Posterior cingulate gyrus (tissue), 11 donors: ENCODE measurements at places on chromosomes 5 and 9.
A peak's percentile ranks its signal among the peaks of the same experiment; 100 is the strongest.

- DNase-seq, result no peak
Observed at GRCh38 chr5:13201022-13201421, 743.5 kb downstream of the DNAH5 start.

GRCh38 chr5:124528838-124529237, 217.6 kb downstream of the ZNF608 start:
- no peak for DNase-seq

- DNase-seq, result peak; percentile 86
Observed at GRCh38 chr5:87770601-87771121, 357.9 kb upstream of the CCNH start.

GRCh38 chr5:142800776-142801494, 30.8 kb downstream of the ARHGAP26 start:
- no peak for DNase-seq

GRCh38 chr9:20407013-20407412, 215.3 kb downstream of the MLLT3 start:
- DNase-seq, result no peak

GRCh38 chr5:76524101-76524835, 98.9 kb downstream of the F2RL2 start:
- DNase-seq, result no peak

DNA sequence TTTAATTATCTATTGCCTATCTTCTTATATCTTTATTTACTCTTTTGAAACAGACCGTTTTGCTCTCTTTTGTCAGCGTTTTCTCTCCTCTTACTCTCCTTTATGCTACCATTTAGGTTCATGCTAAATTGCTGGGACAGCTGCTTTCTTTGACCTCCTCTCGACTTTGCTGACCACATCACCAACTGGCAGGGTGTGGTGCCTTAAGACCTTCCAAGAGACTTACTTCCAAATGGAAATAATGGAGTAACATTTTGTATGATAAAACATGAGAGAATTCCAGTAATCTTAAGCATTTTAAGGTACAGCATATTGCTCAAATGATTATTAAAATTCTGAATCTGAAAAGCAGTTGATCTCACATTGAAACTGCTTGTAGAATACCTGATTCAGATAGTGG, 71.5 kb upstream of the MEF2C start:
- DNase-seq, result no peak

DNA sequence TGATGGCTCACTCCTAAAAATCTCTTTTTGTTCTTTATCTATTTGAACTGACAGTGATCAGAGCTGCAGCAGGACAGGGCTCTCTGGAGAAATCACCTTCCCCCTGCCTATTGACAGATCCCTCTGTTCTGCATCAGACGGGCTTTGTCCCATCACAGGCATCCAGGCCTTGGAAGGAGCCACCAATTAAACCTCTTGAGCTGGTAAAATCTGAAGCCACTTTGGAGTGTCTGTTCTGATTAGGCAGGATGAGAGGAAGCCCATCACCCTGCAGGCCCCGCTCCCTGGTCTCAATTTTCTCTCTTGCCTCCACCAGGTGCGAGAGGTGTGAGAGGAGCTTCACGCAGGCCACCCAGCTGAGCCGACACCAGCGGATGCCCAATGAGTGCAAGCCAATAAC, 97.7 kb downstream of the PRDM6 start:
- DNase-seq, result no peak

DNA sequence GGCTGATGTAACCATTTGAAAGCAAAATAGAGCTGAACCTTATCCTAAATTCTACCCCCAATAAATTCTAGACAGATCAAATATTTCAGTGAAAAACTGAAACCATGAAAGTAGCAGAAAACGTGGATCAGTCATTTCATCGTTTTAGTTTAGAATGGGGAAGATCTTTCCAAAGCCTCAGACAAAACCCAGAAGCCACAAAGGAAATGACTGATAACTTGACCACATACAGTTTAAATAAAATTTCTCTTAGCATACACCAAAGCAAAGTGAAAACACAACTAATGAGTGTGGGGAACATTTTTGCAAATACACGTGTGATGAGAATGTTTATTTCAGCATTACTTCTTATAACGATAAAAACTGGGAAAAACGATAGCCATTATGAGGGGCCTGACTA, 284.8 kb downstream of the ADGRV1 start:
- DNase-seq, result no peak

DNA sequence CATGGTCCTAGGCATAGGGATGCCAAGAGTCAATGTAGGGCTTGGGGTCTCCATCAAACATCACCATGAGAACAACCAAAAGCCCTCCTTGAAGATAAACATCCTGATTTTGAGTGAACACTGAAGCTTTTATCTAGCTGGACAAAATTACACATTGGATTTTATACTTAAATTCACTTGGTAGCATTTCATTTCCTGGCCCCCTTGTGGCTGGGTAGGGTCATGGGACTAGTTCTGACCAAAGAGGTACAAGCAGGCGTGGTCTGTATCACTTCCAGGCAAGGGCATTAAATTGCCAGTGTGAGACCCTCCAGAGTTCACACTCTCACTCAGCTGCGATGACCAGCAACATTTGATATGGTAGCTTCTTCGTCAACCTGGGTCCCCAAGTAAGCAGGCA, 320.3 kb downstream of the ACTL7B start:
- DNase-seq, result no peak

GRCh38 chr5:17004441-17005106, 68.5 kb upstream of the MYO10 start:
- DNase-seq, result no peak

DNA sequence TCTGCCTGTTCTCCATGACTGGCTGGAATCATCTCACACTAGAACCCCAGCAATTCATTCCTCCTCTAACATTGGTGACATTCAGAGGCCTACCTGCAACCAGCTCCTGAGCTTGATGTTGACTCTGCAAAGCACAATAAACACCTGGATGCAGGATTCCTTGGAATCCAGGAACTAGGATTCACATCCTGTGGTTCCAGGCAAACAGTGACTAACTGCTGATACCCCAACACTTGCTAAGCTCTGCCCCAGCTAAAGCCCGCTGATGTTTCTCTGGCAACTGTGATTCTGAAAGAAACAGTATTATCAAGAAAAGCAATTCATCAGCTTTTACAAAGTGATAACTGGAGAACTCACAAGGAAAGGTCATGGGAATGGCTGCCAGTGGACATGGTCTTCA, 29.2 kb downstream of the SUSD1 start:
- DNase-seq, result no peak
